ENCODE measurements at places on chromosomes 3 and 15. TPM values are rescaled to one million over a fixed set of nuclear protein-coding genes. Genes with fewer than 3 reads are reported as not detected.

The IL16 gene
- total RNA-seq, result 83.2 TPM

The TMCO5A gene
- total RNA-seq, result not detected

The SLC24A1 gene
- 7.8 TPM for total RNA-seq

The BFSP2 gene
- total RNA-seq, result 0.61 TPM

The LRRC34 gene
- total RNA-seq, result 4.2 TPM

The FGD5 gene
- not detected for total RNA-seq

The SMAD6 gene
- total RNA-seq, result 0.04 TPM

The CPLX3 gene
- total RNA-seq, result not detected

Data from activated CD8-positive, alpha-beta memory T cell treated with anti-CD3 and anti-CD28 coated beads for 36 hours (primary cell).